ENCODE measurements at places on chromosomes 11 and 22.

GRCh38 chr22:20514658-20515406, 7.4 kb downstream of the MED15 start:
- no peak for DNase-seq

- DNase-seq = no peak
Observed at GRCh38 chr11:60929764-60930163, 5.5 kb downstream of the TMEM132A start.

- no peak for DNase-seq
Observed at GRCh38 chr11:122214567-122214966, 98.6 kb upstream of the BLID start.

- DNase-seq = no peak
Observed at GRCh38 chr22:38631724-38632123, 24.5 kb downstream of the FAM227A start.

DNA sequence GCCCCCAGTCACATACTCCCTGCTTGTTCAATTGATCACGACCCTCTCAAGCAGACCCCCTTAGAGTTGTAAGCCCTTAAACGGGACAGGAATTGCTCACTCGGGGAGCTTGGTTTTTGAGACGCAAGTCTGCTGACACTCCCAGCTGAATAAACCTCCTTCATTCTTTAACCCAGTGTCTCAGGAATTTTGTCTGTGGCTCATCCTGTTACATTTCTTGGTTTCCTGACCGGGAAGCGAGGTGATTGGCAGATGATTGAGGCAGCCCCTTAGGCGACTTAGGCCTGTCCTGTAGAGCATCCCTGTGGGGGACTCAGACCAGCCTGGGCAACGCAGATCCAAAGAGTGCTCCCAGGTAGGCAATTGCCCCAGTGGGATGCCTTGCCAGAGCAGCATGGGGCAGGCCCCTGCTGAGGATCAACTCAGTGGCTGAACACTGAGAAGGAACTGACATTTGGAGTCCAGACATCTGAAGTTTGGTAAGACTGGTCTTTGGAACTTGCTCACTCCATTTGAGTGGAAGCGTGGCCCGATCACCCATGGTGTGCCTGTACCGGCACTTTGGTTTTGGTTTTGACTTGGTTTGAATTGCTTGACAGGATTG, 51.5 kb downstream of the NEU3 start:
- no peak for DNase-seq

DNA sequence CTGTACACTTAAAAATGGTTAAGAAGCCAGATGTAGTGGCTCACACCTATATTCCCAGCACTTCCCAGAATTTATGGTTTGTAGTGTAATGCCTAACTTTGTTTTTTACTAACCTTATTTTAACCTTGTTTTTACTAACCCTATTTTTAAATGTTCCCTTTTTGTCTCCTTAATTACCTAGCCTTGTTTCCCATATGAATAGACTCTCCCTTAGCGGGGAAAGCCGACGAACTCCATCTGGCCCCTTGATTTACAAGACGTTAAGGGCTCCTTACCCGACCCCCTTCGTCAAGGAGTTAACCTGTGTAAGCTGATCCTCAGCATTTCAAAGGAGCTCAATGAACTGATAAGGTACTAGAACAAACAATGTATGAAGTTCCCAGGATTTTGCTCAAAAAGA, 17.1 kb downstream of the APOBEC3H start:
- no peak for DNase-seq

Measured in GM19239 (cell line).